Placental pericyte (primary cell): ENCODE measurements at places on chromosomes 5 and 9. TPM values are rescaled to one million over a fixed set of nuclear protein-coding genes. Genes with fewer than 3 reads are reported as not detected.

Gene CYSRT1
- total RNA-seq: 0.14 and 0.66 TPM in 2 replicates

Gene DDX46
- 20.4 and 24.1 TPM in 2 replicates for total RNA-seq

Gene IFNA21
- total RNA-seq: not detected in 2 replicates

Gene SLC34A3
- not detected in 2 replicates for total RNA-seq

Gene NR4A3
- total RNA-seq: 0.22 and 0.43 TPM in 2 replicates

Gene TMEM171
- 5.5 and 30.2 TPM in 2 replicates for total RNA-seq

Gene ZFP37
- total RNA-seq: 1.1 and 2.1 TPM in 2 replicates

Gene CDKN2B-AS1
- 4.6 and 9.2 TPM in 2 replicates for total RNA-seq
